BE2C (cell line): ENCODE measurements at places on chromosomes 7 and 10.

- no peak for DNase-seq
These were observed 144.0 kb upstream of the CCDC6 start for GRCh38 chr10:60050366-60050765.

- DNase-seq, result no peak
These were observed 140.6 kb upstream of the TMEM168 start for GRCh38 chr7:112930787-112931186.

DNA sequence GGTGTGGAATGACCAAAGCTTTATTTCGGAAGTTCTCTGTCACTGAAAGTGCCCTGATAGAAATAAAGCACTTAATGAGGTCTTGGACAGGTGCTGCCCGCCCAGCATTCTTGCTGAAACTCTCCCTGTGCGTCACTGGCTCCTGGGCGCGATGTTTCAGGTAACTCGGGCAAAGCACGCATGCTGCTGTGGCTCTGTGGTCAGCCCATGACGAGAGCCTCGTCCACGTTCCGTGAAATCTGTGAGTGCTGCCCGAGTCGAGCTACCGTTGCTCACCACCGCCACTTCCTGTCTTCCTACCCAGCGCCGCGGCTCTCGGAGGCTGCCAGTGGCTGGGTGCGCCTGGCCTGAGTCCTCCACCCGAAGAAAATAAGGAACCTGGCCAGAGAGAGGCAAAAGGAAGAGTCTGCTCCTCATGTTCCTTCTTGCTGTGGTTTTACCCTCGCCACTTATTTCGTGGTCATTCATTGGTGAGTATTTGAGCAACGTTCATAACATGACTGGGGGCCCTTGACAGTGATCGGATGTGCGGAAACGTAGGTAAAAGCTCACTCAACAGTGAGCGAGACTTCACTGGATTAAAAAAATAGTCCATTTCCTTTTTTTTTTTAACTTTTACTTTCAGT, 95.5 kb downstream of the MAP3K8 start:
- no peak for DNase-seq

GRCh38 chr7:82389876-82390275, 53.7 kb downstream of the CACNA2D1 start:
- no peak for DNase-seq

DNA sequence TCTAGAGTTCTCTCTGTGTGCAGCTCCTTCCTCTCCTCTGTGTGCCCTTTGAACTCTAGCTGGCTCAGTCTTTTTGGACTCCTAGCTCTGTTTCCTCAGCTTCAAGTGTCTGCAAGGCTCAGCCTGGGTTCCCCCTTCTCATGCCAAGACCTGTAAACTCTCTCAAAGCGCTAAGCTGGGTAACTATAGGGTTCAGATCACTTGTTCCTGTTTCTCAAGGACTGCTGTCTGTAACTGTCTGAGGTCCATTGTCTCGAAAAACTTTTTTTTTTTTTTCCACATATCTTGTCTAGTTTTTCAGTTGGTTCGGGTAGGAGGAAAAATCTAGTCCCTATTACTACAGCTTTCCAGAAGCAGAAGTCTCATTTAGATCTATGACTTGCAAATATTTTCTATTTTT, 46.6 kb upstream of the PPP1R17 start:
- no peak for DNase-seq

DNA sequence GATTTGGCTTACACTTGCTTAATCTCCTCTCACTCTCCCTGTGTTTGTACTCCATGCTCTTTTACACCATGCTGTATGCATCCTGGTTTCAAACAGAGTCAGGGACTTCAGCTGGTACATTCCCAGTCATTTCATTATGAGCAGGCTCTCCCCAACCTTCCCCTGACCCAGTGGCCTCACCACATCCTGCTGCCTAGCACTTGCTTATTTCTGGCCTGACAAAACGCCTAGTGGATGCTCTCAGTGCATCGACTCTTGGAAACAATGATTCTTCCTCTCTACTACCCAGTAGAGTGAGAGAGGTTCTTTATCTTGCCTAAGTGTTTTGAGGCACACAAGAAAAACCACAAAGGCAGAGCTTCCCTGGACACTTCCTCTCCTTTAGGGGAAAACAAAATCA, 63.4 kb downstream of the CAV1 start:
- no peak for DNase-seq
